Activated CD4-positive, alpha-beta T cell treated with anti-CD3 and anti-CD28 coated beads for 36 hours (primary cell): ENCODE measurements at places on chromosomes 1 and 21.

DNA sequence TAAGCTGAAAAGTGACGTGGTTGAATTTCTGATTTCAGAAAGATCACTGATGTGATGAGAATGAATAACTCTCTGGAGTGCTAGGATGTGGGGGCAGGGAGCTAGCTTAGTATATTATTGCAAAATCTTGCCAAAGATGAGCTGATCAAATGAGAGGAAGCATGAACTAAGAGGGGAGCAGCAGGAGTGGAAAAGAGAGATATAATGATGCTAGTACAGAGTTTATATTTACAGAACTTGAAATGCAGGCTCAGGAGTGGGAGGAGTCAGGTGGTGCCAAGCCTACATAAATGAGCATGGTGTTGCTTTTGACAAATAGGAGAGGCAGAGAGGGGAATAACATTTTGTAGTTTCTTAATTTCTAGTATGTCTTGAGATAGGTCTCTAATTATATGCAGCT is 38.1 kb upstream of the NBL1 start:
- peak; percentile 23 for DNase-seq

DNA sequence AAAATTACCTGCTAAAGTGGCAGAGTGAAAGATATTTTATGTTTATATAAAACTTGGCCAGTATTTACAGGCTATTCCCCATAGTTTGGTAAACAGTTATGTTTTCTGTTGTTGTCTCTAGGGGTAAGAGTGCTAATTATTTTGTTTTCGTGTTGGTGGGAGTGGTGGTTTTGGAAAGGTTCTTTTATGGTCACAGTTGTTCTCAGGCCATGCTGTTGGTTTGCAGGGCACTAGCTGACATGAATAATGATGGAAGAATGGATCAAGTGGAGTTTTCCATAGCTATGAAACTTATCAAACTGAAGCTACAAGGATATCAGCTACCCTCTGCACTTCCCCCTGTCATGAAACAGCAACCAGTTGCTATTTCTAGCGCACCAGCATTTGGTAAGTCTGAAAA is 92.5 kb downstream of the ITSN1 start:
- DNase-seq = no peak

- DNase-seq = no peak
These were observed 5.7 kb downstream of the MT1HL1 start for GRCh38 chr1:236998546-236998945.

DNA sequence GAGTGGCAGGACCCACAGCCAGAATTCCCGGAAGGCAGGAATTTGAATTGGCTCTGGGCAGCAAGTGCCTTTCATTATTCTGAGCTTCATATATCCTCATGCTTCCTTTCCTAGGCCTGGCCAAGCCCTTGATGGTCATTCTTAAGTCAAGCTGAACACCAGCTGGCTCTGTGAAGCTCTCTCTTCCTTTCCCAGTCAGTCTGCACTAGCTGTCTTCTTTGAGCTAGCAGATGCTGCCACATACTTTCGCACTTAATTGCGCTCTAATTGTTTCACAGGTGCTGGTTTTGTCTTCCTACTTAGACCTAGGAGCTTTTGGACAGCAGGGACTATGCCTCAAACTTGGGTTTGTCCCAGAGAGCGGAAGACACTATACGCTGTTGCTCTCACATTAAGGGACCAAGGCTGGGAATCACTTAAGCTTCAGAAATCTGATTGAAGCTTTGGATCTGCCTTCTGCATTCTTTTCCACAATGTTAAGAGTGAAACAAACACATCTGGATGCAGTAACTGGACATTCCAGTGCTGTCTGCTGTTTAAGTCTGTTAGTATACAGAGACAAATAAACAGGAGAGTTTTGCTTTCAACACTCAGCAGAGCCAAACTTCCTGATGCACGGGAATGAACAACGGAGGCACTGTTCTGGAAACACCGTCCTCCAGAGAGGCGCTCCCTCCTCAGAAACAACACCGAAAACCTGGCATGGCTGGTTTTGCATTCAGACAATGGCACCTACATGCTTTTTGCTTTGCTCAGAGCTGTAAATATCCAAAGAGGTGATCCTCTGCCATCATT is 2.2 kb downstream of the TLR5 start:
- no peak for DNase-seq

GRCh38 chr21:41345356-41345755 is 16.5 kb upstream of the MX2 start:
- DNase-seq = no peak

DNA sequence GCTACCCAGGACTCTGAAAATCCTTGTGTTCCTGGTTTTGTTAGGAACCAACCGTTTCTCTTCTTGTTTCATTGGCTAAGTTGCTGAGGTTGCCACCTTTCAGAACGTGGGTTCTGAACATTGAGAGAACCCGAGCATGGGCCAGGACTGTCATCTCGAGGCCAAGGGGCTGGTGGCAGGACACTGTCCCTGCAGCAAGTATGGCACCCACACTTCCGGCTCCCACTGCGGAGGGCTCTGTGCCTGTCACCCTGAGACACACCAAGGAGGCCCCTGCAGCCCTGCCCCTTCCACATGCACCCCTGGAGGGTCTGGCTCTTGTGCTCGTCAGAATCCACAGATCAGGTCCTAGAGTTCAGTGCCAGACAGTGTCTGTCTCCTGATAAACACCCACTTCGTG is 39.1 kb upstream of the LRRC3 start:
- DNase-seq = no peak

- DNase-seq = peak; percentile 62
These were observed 65.4 kb downstream of the AK4 start for GRCh38 chr1:65213271-65214023.

DNA sequence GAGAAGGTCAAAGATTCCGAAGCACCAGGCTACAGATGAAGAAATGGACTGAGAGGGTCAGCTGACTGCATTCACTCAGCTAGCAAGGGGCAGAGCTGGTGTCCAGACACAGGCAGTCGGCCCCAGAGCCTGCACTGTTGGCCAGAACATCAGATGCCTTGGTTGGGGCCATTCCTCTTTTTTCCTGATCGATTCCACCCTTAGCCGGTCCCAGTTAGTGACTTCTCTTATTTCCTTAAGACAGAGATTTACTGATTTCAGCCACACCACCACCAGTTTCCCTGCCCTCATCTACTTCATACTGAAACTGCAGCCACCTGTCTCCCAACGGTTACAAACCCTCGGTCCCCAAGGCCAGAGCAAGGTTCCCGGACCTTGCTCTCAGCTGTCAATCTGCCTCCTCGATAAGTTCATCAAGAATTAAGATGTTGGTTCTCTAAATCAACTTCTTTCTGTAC is 11.5 kb downstream of the CD58 start:
- DNase-seq = no peak

- DNase-seq = no peak
These were observed 8.0 kb upstream of the CELSR2 start for GRCh38 chr1:109241344-109241743.
